Activated T-helper 2 cell treated with anti-CD3 and anti-CD28 coated beads, Interferon-gamma antibody, Interleukin-2, Interleukin-4, amounts not matched to agents 10 μg/mL and 5 μg/mL and 100 μg/mL, durations not matched to agents 14 hours and 24 hours and 36 hours (primary cell): ENCODE measurements at places on chromosomes 5 and 9.

GRCh38 chr5:79809743-79810142 lies 120.1 kb downstream of the CMYA5 start:
- no peaks in the 10 kb centered on the region for H3K4me1 ChIP-seq
- no peak overlapping the region for H3K27ac ChIP-seq

- H3K36me3 ChIP-seq, result no peaks in the 10 kb centered on the region
- peaks cover 8% of the 10 kb centered on the region for H3K27me3 ChIP-seq
- no peak overlapping the region for H3K4me3 ChIP-seq
- no peaks in the 10 kb centered on the region for H3K4me1 ChIP-seq
Observed at GRCh38 chr5:170182491-170182890, 50.3 kb upstream of the C5orf58 start.

DNA sequence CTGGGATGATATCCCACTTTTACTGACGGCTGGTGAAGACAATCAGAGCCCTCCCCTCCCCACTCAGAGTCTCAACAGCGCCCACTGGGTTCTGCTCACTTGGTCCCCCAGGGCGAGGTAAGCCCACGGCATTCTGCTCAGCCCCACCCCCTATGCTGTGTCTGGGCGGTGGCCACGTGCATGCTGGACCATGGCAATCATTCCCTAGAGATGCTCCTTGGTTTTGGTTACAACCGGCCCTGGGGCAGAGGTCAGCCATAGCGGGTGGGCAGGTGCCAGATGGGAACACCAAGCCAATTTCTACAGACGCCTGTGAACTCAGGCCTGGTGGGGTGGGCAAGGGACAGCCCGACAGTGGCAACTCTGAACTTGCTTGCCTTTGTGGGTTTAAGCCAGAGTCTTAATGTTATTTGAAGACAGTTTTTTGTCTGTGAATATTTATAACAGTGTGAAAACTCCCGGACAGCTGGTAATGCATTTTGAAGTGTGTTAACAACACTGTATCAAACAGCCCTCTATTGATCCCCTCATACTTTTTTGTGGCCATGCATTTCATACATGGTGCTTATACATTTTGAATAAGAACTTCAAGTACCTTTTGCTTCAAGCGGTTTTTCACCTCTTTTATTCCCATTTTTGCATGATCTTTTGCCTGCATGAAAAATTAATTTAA lies 94.2 kb downstream of the CRB2 start:
- no peaks in the 10 kb centered on the region for H3K27me3 ChIP-seq
- H3K4me3 ChIP-seq, result no peak overlapping the region
- DNase-seq, result no peak
- H3K36me3 ChIP-seq, result no peaks in the 10 kb centered on the region

DNA sequence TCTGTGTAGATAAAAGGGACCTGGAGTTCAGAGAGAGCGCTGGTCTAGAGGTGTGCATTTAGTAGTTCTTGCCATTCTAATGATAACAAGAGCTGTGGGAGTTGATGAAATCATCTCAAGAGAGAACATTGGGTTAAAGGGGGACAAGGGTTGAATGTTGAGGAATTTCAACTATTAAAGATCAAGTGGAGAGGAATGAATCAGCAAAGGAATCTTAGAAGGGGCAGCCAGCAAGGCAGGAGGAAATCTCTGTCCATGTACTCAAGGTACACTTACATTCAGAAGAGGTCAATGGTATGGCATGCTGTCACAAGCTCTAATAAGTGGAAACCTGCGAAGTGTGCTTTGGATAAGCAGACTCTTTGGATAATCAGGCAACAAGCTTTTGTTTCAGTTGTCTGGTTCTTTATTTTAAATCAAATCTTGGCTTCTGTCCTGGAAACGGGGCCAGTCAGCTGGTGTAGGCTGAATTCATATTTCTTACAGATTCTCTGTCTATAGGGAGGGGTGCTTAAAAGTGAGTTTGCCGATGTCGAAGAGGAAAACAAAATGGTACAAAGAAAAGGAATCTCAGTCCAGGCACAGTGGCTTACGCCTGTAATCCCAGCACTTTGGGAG lies 320.5 kb upstream of the CD180 start:
- H3K4me1 ChIP-seq, result peaks cover 21% of the 10 kb centered on the region
- DNase-seq, result no peak
- no peaks in the 10 kb centered on the region for H3K36me3 ChIP-seq
- no peak overlapping the region for H3K27ac ChIP-seq
- H3K4me3 ChIP-seq, result no peak overlapping the region
- peaks cover 11% of the 10 kb centered on the region for H3K27me3 ChIP-seq

DNA sequence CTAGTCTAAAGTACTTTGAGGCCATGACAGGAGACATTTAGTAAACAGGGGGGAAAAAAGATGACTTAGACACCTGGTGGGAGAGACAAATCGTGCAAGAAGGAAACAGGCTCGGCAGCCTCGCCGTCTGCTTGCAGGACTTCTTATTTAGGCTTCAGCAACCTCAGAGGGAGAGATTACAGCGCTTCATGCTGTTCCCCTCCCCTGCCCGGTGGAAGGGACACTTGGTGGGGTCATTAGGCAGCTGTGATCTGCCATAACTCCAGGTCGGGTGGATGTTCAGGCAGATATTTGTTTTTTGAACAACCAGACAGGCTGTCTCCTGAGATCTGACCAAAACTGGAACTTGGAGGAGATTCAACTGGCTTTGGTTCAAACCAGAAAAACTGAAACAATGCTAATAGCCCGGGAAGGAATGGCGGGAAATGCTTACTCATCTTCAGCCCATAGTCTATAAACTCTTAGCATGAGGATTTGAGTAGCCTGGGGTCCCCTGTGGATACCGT lies 38.1 kb upstream of the CD180 start:
- H3K4me1 ChIP-seq, result peaks cover 1% of the 10 kb centered on the region
- H3K36me3 ChIP-seq, result no peaks in the 10 kb centered on the region
- no peak overlapping the region for H3K4me3 ChIP-seq
- H3K27me3 ChIP-seq, result peaks cover 13% of the 10 kb centered on the region
- DNase-seq, result no peak
- H3K27ac ChIP-seq, result no peak overlapping the region

DNA sequence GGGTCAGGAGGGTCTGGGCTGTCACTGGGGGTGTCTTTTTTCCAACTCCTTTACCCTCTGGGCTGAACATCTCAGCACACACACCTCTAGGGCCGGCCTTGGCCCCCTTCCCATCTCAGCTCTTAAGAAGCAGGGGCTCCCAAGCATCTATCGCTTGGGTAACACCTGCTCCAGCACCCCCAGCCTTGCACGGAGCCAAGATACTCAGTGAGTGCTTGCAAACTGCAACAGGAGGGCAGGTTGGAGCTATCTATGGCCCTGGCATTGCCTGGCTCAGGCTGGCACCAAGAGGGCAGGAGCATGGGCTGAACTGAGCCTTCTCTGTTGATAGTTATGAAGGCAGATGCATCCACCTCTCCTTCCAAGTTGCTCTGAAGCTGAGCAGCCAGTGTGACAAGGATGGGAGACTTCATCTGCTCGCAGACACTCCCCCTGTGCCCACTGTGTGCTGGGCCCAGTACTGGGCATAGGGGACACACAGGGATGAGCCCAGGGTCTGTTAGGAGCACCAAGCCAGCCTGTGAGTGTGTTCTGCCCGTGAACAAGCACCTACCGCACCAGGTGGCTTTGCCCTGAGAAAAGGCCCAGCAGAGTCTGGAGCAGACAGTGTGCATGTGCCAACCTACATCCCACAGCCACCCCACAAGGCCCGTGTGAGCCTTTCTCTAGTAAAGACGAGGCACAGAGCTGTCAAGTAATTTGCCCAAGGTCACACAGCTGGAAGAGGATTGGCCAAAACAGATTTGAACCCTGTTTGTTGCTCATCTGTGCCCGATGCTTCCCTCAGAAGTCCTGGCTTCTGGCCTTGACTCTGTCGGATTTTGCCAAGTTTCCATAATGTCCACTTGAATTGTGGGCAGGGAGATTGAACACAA lies 58.2 kb downstream of the PHF2 start:
- no peaks in the 10 kb centered on the region for H3K4me1 ChIP-seq
- no peak for DNase-seq
- H3K4me3 ChIP-seq, result no peak overlapping the region
- H3K27ac ChIP-seq, result no peak overlapping the region

GRCh38 chr9:9904041-9904440 lies 708.8 kb downstream of the PTPRD start:
- no peaks in the 10 kb centered on the region for H3K27me3 ChIP-seq
- no peak for DNase-seq
- no peaks in the 10 kb centered on the region for H3K4me1 ChIP-seq
- H3K36me3 ChIP-seq, result no peaks in the 10 kb centered on the region
- no peak overlapping the region for H3K4me3 ChIP-seq

GRCh38 chr9:95239071-95239470 lies 78.4 kb downstream of the FANCC start:
- H3K27ac ChIP-seq, result no peak overlapping the region
- no peak overlapping the region for H3K4me3 ChIP-seq
- no peaks in the 10 kb centered on the region for H3K36me3 ChIP-seq
- H3K4me1 ChIP-seq, result no peaks in the 10 kb centered on the region

GRCh38 chr5:16437977-16438376 lies 27.6 kb downstream of the ZNF622 start:
- no peaks in the 10 kb centered on the region for H3K36me3 ChIP-seq
- H3K27ac ChIP-seq, result no peak overlapping the region
- DNase-seq, result no peak
- no peak overlapping the region for H3K4me3 ChIP-seq

DNA sequence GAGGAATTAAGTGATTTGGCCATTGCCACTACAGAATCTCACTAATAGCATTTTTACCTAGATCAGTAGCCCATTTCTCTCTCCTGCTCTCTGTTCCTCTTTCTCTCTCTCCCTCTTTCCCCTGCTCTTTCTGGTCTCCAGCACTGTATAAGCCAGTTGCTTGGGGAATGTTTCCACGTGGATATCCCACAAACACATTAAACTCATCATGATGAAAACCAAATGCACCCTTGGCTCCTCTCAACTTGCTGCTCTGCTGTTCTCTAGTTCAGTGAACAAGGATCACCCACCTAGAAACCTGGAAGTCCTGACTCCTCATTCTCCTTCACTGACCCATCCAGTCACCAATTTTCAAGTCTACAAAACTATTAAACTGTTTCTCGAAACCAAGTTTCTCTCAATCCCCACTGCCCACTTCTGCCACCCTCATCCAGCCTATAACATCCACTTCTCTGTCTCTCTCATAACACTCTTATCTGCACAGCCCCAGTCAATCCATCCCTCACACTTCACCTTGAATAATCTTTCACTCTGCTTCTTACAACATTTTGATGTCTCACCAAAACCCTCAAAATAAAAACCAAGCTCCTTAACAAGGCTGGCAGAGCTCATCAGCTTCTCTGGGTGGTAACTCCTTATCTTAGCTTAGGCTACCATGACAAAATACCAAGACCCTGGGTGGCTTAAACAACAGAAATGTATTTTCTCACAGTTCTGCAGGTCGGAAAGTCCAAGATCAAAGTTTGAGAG lies 79.3 kb downstream of the ARL15 start:
- no peak overlapping the region for H3K27ac ChIP-seq
- no peak for DNase-seq
- no peaks in the 10 kb centered on the region for H3K36me3 ChIP-seq
- H3K4me3 ChIP-seq, result no peak overlapping the region
- peaks cover 2% of the 10 kb centered on the region for H3K4me1 ChIP-seq

DNA sequence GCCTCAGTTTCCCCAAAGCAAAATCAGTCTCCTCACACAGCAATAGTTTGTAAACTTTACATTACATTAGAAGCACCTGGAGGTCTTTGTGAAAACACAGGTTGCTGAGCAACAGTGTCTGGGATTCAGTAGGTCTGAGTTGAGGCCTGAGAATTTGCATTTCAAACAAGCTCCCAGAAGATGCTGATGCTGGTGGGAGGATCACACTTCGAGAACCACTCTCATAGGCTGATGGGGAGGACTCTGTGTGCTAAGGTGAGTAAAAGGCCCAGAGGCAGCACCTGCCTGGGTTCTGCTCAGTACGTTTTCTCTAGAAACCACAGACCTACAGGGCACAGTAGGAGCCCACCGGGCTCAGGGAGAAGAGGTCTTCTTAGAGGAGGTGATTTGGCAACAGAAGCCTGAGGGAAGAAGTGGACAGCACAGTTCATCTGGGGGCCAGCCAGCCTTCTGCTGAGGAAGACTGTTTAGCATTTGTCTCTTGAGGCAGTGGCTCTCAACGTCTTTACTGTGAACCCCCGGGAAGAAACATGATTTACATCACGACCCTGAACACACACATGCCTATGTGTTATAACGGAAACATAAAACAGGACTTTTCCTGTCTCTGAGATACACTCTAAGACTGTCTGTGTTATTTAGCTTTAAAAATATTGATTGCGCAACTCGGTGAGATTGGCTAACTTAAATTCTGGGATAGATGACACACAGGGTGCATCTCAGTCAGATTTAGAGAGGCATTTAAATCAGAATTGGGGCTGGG lies 24.8 kb upstream of the DENND1A start:
- H3K27me3 ChIP-seq, result peaks cover 13% of the 10 kb centered on the region
- no peak overlapping the region for H3K4me3 ChIP-seq
- H3K27ac ChIP-seq, result no peak overlapping the region
- DNase-seq, result no peak
- H3K4me1 ChIP-seq, result peaks cover 9% of the 10 kb centered on the region

DNA sequence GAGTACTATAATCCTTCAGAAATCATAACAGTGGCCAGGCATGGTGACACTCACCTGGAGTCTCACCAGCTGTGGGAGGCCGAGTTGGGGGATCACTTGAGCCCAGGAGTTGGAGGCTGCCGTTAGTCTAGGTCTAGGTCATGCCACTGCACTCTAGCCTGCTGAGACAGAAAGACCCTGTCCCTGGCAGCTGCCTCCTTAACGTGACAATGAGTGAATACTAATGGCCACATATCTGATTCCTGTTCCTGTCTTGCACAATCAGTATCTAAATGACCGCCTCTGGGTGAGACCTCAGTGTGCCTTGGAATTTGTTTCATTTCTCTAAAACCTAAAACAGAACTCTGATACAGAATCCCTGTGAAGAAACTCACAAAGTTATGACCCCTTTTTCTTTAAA lies 131.0 kb upstream of the DAB2 start:
- DNase-seq, result no peak
- no peaks in the 10 kb centered on the region for H3K4me1 ChIP-seq
- H3K4me3 ChIP-seq, result no peak overlapping the region
- H3K36me3 ChIP-seq, result no peaks in the 10 kb centered on the region
- no peaks in the 10 kb centered on the region for H3K27me3 ChIP-seq

GRCh38 chr5:80296121-80296520 lies 23.7 kb upstream of the SPZ1 start:
- DNase-seq, result no peak
- H3K4me3 ChIP-seq, result no peak overlapping the region
- H3K4me1 ChIP-seq, result no peaks in the 10 kb centered on the region
- no peaks in the 10 kb centered on the region for H3K36me3 ChIP-seq
- H3K27ac ChIP-seq, result no peak overlapping the region
- H3K27me3 ChIP-seq, result peaks cover 5% of the 10 kb centered on the region

GRCh38 chr5:163964671-163965070 lies 459.3 kb downstream of the MAT2B start:
- H3K27ac ChIP-seq, result no peak overlapping the region
- no peak for DNase-seq
